ENCODE measurements at places on chromosomes 3 and 15. TPM values are rescaled to one million over a fixed set of nuclear protein-coding genes. Genes with fewer than 3 reads are reported as not detected.

GRCh38 chr15:63157891-63158431, 684 bp upstream of the RPS27L start:
- peak overlapping the region; percentile 92 for H3K27ac ChIP-seq
- peaks cover 22% of the 10 kb centered on the region for H3K36me3 ChIP-seq
- H3K27me3 ChIP-seq = no peaks in the 10 kb centered on the region
- DNase-seq = peak; percentile 54

Gene MNS1
- total RNA-seq = 0.29 TPM

- no peaks in the 10 kb centered on the region for H3K36me3 ChIP-seq
- H3K4me1 ChIP-seq = no peaks in the 10 kb centered on the region
- H3K27me3 ChIP-seq = no peaks in the 10 kb centered on the region
- H3K27ac ChIP-seq = no peak overlapping the region
These were observed 53.5 kb upstream of the CCDC54 start for GRCh38 chr3:107323723-107324122.

DNA sequence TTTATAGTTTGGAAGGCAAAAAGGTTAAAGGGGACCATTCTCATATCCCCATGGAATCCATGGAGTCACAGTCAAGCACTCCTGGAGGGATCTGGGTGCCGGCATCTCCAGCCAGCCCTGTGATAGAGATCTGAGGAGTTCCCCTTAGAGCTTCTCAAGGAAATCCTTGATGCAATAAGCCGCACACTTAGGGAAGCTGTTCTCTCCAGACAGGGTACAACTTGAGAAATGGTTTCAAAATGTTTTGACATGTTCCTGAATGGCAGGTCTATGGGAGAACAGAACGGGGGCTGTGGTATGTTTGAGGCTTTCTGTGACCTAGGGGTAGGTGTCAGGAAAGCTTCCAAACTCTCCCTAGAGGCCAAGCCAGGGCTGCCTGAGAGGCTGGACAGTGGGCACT, 292.9 kb downstream of the TLE3 start:
- peaks cover 16% of the 10 kb centered on the region for H3K4me1 ChIP-seq
- H3K4me3 ChIP-seq = no peak overlapping the region
- H3K27me3 ChIP-seq = peaks cover 6% of the 10 kb centered on the region

- no peak overlapping the region for H3K27ac ChIP-seq
- H3K36me3 ChIP-seq = peaks cover 4% of the 10 kb centered on the region
- DNase-seq = no peak
- no peaks in the 10 kb centered on the region for H3K27me3 ChIP-seq
- no peaks in the 10 kb centered on the region for H3K4me1 ChIP-seq
- H3K4me3 ChIP-seq = no peak overlapping the region
These were observed 18.6 kb downstream of the PRKCD start for GRCh38 chr3:53179580-53179979.

GRCh38 chr3:154123906-154124305, 2.7 kb downstream of the ARHGEF26 start:
- peaks cover 54% of the 10 kb centered on the region for H3K27me3 ChIP-seq
- no peaks in the 10 kb centered on the region for H3K36me3 ChIP-seq
- no peak overlapping the region for H3K4me3 ChIP-seq
- peaks cover 20% of the 10 kb centered on the region for H3K4me1 ChIP-seq
- no peak for DNase-seq

DNA sequence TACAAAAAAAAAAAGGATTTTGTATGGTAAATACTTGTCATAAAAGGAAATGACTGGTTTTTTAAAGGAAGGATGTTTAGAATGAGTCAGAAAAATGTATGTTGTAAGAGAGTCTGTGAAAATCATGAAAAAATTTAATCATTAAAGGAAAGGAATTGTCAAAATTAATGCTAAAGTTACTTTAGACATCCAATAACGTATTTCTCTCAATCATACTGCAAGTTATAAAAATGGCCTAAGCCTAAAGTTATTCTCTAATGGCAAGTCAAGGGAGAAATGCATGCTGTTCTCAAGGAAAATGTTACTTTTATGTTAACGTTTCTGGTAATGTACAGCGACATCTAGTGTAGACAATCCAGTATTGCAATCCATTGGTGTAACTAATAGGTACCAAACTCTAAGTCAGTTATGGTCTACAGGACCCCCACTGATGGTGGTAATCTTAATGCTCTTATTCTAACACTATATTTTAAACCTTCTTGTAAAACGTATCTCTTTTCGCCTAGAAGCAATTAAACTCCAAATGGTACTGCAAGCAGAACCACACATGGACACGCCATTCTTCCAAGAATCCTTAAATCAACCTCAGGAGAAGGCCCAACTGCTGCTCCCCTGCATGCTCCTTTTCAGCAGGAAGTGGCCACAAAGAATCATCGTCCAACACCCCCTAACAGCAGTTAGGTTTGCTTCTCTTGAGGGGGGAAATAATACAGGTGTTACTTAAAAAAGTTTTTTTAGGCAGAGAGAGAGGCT, 35.2 kb downstream of the NCEH1 start:
- H3K27ac ChIP-seq = no peak overlapping the region
- DNase-seq = no peak
- no peaks in the 10 kb centered on the region for H3K36me3 ChIP-seq
- peaks cover 2% of the 10 kb centered on the region for H3K4me1 ChIP-seq
- no peak overlapping the region for H3K4me3 ChIP-seq

Gene SPTBN5
- total RNA-seq = 0.14 TPM

GRCh38 chr3:21393683-21394311, 357.2 kb downstream of the ZNF385D start:
- DNase-seq = no peak
- H3K4me1 ChIP-seq = no peaks in the 10 kb centered on the region
- no peak overlapping the region for H3K4me3 ChIP-seq
- H3K27me3 ChIP-seq = no peaks in the 10 kb centered on the region
- no peak overlapping the region for H3K27ac ChIP-seq
- H3K36me3 ChIP-seq = no peaks in the 10 kb centered on the region

- DNase-seq = no peak
- H3K4me1 ChIP-seq = peaks cover 11% of the 10 kb centered on the region
- no peaks in the 10 kb centered on the region for H3K36me3 ChIP-seq
- no peaks in the 10 kb centered on the region for H3K27me3 ChIP-seq
- no peak overlapping the region for H3K4me3 ChIP-seq
These were observed 188.1 kb downstream of the XXYLT1 start for GRCh38 chr3:195082811-195083210.

DNA sequence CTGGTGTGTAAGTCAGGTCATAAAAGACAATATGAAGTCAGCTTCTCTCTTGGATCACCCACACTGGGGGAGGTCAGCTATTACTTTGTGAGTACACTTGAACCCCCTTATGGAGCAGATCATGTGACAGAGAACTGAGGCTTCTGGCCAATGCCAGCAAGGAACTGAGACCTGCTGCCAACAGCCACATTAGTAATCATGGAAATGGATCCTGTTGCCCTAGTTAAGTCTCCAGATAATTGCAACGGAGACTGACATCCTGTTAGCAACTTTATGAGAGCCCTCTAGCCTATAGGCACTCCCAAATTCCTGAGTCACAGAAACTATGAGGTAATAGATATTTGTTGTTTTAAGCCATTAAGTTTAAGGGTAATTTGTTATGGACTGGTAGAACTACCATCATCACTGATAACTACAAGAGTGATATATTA, 110.4 kb upstream of the GMNC start:
- no peak for DNase-seq
- no peak overlapping the region for H3K4me3 ChIP-seq
- H3K27ac ChIP-seq = no peak overlapping the region
- H3K27me3 ChIP-seq = no peaks in the 10 kb centered on the region
- H3K36me3 ChIP-seq = no peaks in the 10 kb centered on the region
- H3K4me1 ChIP-seq = no peaks in the 10 kb centered on the region

GRCh38 chr15:23686466-23687142, 501 bp downstream of the NDN start:
- DNase-seq = no peak
- H3K27me3 ChIP-seq = peaks cover 3% of the 10 kb centered on the region
- H3K4me3 ChIP-seq = peak overlapping the region; percentile 21
- no peak overlapping the region for H3K27ac ChIP-seq
- no peaks in the 10 kb centered on the region for H3K36me3 ChIP-seq
- H3K4me1 ChIP-seq = no peaks in the 10 kb centered on the region

Gene ITGA11
- 1.7 TPM for total RNA-seq

DNA sequence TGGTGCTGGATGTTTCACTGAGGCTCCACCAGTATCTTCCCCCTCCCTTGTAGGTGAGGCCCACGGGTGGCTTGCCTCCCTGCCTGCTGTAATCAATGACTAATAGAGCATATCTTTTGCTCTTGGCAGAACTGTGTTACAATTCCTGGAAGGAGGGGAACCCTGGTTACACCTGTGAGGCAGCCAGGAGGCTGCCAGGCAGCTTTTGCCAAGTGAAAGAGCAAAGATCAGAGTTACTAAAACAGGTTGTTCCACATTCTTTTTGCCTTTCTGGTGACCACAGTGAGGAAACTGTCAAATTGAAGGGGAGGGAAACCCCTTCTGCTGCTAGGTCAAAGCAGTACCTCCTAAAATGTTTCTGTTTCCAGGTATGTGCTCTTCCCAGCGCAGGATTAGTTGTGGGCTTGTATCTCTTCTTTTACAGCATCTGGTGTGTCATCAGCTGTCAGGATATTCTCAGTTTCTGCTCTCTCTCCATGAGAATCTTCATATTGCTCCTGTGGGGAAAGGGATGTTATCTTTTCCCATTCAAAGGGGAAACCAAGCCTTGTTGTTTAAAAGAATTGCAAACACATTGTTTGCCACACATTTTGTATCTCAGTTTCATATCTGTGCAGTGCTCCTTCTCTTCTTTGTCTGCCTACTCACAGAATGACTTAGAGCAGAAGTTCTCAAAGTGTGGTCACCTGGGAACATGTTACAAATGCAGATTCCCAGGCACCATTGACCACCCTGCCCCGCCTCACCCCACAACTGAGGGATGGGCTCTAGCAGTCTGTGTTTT, 137.4 kb upstream of the UMPS start:
- H3K36me3 ChIP-seq = no peaks in the 10 kb centered on the region
- no peak overlapping the region for H3K4me3 ChIP-seq
- DNase-seq = peak; percentile 56
- peak overlapping the region; percentile 53 for H3K27ac ChIP-seq
- peaks cover 27% of the 10 kb centered on the region for H3K27me3 ChIP-seq

DNA sequence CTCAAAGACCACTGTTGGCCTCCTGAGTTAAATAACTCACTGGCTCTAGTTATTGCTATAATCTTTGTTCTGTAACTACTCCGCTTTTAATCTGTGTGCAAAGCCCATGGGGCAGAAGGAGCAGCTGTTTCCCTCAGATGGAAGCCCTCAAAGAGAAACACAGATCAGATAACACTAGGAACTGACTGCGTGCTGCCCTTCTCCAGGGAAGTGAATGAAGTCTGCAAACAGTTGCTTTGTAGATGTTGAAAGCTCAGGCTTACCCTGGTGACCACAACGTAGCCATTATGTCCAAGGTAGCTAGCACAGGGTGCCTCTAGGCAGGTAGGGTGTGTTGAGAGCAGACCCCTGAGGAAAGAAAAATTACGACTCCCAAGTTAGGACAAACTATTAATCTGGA, 152.3 kb upstream of the STAC start:
- H3K4me1 ChIP-seq = no peaks in the 10 kb centered on the region
- H3K27ac ChIP-seq = no peak overlapping the region
- no peak overlapping the region for H3K4me3 ChIP-seq
- H3K27me3 ChIP-seq = peaks cover 1% of the 10 kb centered on the region
- H3K36me3 ChIP-seq = no peaks in the 10 kb centered on the region

DNA sequence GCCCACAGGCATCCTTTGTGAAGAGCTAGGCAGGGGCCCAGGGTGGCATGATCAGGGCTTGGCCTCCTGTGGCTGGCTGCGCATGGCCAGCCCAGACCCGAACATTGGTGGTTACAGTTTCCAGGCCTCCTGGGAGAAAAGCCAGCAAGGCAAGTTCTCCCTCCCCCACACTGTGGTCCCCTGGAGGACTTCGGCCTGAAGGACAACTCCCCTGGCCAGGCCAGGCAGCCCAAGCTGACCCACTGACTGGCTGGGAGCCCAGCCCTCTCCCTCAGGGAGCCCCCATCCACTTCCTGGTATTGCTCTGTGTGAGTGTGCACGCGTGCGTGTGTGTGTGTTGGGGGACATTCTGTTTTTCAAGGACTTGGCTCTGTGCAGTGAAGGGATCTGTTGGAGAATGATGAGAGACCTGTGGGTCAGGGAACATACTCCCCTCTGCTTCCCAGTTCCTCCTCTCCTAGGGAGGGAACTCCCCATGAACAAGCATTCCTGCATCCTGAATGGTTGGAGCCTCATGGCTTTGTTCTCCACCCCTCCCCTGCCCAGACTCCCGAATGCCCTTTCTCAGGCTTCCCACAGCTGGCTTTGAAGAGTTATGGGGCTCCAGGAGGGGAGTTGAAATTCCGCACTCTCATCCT, 29.5 kb downstream of the CORO2B start:
- H3K4me1 ChIP-seq = no peaks in the 10 kb centered on the region
- no peak overlapping the region for H3K27ac ChIP-seq
- peaks cover 2% of the 10 kb centered on the region for H3K27me3 ChIP-seq
- H3K36me3 ChIP-seq = no peaks in the 10 kb centered on the region

GRCh38 chr3:131972091-131972490, 62.7 kb downstream of the CPNE4 start:
- H3K4me3 ChIP-seq = no peak overlapping the region
- no peak overlapping the region for H3K27ac ChIP-seq
- H3K4me1 ChIP-seq = no peaks in the 10 kb centered on the region
- DNase-seq = no peak
- no peaks in the 10 kb centered on the region for H3K36me3 ChIP-seq
- H3K27me3 ChIP-seq = no peaks in the 10 kb centered on the region

DNA sequence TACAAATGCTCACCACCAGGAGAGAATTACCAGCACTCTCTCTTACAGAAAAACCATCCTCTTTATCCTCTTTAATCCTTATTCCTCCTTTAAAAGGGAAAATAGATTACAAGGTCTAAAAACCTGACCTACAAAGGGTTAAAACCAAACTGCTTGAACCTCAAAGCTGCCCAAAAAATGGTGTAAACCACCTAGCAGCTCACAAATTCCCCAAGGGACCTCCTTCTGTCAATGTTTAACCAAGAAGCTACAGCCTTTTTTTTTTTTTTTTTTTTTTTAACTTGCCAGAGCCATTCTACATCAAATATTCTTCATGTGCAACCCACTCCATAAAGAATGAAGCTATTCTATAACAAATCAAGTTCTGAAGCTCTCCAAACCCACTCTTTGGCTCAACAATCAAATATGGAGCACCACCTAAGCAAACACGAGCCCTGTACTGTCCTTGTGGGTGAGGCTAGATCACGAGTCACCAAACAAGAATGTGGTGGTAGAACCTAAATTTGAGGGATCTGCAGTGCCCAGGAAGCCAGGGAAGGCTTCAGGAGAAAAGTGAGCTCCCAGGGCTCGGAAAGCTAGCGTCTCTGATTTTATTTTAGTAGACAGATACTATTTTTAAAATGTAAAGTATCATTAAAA, 20.1 kb downstream of the OSBPL10 start:
- no peak overlapping the region for H3K4me3 ChIP-seq
- no peak for DNase-seq
- peaks cover 2% of the 10 kb centered on the region for H3K27me3 ChIP-seq
- H3K27ac ChIP-seq = no peak overlapping the region
- no peaks in the 10 kb centered on the region for H3K36me3 ChIP-seq
- H3K4me1 ChIP-seq = peaks cover 6% of the 10 kb centered on the region

Gene ROBO1
- total RNA-seq = 8.6 TPM

Gene RPUSD2
- 19.0 TPM for total RNA-seq

Gene FBXW12
- not detected for total RNA-seq

Measured in activated CD8-positive, alpha-beta T cell treated with anti-CD3 and anti-CD28 coated beads for 36 hours (primary cell).